Muscle of arm (tissue), 14 donors: ENCODE measurements at places on chromosomes 12 and 14.

- DNase-seq, result no peak
Observed at GRCh38 chr14:55571125-55571889, 8.7 kb upstream of the KTN1 start.

- DNase-seq, result no peak
Observed at GRCh38 chr12:27293463-27293862, 39.2 kb upstream of the BMAL2 start.

GRCh38 chr14:101781240-101782061 lies 19.9 kb downstream of the PPP2R5C start:
- no peak for DNase-seq

GRCh38 chr12:92010853-92011701 lies 134.6 kb downstream of the BTG1 start:
- DNase-seq, result no peak

GRCh38 chr14:59630288-59630963 lies 53.8 kb upstream of the CCDC175 start:
- DNase-seq, result no peak

DNA sequence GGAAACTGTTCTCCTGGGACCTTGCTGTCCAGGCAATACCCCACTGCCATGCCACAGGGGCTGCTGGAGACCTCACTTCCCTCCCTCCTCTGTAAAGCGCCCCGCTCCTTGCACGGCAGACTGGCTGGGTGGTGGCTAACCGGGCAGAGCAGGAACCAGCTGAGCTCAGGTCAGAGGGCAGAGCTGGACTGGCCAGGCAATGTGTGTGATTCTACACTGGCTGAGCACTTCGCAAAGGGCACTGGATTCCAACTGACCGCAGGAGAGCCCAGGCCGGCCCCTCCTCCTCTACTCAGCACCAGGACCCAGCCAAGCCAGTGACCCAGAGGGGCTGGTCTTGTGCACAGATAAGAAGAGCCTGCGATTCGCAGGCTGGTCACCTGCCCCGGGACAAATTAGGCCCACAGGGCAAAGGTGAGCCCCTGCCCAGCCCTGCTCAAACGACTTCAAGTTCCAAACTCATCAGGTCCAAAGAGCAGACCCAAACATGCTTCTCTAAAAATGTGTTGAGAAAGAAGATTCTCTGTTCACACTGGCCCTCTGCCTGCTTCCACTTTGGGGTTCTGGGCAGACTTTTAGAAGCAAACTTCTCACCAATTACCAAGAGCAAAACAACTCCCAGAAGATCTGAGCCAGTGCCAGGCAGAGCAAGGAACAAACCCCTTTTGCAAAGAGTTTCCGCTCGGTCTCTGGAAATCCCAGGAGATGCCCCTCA lies 54.9 kb upstream of the DIO3 start:
- no peak for DNase-seq

DNA sequence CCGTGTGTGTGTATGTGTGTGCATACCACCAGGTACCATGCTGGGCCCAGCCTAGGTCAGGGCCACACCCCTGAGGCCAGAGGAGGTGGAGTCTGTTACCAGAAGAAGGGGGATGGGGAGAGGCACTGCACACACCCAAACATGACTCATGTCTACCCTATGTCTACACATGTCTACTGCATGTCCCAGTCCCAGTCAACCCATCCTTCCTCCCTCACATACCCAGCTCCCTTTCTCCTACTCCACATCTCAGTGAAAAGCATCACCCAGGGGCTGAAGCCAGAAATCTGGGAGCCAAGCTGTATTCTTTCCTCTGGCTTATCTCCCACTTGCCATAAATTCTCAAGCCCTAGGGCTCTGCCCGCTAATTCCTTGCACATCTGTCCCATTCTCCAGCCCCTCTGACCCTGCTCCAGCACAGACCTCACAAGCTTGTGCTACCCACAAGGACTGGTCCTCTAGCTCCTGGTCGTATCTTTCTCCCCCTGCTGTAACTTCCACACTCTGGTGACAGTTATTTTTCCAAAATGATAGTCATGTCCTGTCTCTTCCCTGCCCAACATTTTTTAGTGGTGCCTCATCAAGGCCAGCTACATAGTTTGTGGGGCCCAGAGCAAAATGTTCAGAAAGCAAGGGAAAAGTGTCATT lies 18.0 kb upstream of the APPL2 start:
- no peak for DNase-seq

DNA sequence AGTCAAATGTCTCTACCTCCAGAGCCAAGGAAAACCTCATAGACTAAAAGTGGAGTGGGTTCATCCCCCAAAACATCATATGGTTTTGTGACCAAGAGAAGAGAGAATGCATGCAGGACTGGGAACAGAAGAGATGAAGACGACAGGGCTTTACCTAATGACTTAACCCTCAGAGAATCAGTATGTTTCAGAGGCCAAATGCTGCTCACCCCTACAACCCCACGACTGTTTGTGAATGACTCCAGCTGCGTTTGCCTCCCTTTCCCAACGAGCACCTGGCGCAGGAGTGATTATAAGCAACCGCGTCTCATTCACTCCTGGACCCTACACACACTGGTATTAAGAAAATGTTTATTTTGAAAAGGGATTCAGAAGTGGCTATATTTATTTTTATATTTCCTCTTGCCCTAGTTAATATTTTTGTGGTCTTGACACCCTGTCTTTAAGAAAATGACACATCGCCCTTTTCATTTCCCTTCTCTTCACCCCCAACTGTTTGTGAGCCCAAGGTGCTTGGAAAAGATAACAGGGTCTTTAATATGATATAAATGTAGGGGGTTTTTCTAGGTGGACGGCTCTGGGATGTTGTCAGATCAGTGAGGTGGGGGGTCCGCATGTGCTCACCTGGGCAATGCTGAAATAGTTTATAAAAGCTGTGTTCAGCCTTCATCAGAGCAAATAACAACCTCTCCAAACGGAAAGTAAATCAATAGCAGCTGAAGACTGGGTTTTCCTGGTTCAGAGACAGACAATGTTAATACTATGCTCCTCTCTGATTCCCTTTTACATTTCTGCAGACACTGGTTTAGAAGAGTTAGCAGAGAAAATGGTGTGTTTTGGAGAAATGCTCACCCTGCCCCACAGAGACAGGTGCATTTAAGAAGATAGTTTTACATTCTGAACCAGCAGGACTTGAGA lies 77.7 kb downstream of the SLC15A4 start:
- DNase-seq, result no peak

DNA sequence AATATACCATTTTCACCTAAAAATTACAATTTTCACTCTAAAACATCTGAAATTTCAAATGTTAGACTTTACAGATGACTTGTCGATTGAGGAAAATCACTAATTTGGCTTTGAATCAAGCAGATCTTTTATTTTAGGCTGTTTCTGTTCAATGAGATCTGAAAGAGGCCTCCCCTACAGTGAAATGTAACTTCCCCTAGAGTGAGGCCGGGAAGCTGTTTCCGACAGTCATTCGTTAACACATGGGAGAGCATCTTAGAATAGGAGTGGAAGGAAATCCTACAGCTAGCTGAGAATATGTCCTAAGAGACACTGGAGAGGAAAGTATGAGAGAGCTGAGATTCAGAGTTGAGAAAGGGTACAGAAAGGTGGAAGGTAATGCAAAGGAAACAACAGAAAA lies 5.7 kb upstream of the C14orf93 start:
- DNase-seq, result no peak

DNA sequence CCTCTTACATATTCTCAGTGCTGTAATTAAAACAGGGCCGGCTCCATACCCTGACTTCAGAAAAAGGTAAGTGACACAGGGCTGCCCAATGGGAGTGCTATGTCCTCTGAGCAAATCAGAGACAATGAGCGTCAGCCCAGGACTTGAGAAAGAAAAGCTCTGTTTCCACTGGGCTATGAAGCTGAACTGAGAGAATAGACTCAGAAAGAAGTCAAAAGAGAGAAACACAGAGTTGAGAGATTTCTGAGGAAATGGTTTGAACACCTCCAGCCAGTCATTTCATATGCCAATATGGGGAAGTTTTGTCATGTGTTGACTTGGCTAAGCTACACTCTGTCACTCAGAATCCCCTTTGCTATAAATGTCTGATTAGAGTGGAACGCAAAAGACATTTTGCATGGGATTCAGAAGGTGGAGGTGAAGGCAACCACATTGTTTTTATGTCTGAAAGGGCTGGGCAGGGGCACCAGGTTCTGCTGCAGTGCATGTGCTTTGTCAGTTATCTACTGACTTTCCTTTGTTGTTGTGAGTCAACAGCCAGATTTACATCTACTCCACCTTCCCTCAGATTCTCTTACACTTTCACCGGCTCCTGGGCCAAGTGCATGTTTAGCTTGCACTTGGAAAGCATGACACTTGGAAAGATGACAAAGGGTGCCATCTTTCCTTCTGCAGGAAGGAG lies 313.3 kb downstream of the DUSP6 start:
- DNase-seq, result no peak

DNA sequence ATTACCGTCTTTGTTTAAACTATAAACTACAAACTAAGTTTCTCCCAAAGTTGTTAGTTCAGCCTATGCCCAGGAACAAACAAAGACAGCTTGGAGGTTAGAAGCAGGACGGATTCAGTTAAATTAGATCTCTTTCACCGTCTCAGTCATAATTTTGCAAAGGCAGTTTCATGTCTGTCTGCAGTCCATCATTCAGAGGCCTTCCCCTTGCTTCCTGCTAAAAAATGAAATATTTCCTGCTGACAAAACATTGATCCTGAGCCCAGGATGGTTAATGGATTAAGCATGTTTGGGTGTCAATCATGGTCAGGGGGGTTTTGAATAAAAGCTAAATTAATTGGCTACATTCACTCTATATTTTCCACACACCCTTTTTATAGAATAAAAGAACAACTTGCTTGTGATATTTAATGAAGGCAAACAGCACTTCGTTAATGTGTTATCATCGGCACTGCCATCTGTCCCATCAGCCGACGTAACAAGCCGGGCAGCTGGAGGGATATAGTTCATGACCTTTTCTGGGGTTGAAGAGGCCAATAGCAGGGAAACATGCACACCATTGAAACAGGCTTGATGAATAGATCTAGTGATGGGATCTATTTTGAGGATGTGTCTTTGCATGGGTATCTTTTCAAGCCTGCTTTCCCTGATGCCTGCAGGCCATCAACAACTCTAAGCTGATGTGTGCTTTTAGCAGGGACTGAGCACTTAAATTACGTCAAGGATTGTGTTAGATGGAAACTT lies 521.3 kb upstream of the TMEM132C start:
- DNase-seq, result no peak

DNA sequence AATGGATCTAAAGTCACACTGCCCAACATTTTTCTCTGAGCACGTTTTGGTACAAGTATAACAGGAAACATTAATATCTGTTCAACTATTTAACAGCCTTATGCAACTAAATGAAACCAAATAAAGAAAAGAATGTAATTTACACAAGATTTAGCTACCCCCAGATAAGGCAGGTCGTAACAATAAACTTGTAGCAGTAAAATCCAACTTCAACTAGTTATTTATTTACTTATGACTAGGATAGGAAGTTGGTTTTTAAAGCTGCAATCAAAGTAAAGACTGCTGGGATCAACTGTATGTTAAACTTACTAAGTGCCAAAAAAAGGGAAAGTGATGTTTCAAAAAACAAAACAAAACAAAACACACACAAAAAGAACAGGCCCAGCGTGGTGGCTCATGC lies 30.9 kb downstream of the FERMT2 start:
- DNase-seq, result no peak

GRCh38 chr14:58978343-58978742 lies 210.1 kb upstream of the DAAM1 start:
- DNase-seq, result no peak

DNA sequence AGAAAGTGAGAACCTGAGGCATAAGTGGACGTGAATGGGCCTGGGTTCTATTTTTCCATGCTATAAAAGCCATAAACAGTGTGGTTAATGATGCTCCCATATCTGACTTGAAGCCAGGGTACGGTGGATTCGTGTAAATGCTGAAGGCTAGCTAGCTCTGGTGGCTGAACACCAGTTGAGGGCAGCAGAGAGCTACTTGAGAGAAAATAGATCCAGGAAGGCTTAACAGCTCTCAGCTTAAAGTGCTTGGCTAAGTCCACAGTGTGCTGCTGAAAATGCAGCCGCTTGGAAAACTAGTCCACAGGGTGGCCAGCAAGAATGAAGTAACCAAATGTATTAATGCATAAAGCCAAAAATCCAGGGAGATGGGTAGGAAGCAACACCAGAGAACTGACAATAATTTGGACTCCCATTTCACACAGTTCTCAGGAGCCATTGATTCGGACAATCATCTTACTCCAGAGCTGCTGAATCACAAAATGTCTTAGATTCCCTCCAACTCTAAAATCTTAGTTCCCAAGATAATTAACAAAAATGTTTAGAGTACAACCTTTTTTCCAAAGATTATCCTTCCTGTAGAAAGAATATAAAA lies 15.0 kb upstream of the FOXG1 start:
- no peak for DNase-seq

DNA sequence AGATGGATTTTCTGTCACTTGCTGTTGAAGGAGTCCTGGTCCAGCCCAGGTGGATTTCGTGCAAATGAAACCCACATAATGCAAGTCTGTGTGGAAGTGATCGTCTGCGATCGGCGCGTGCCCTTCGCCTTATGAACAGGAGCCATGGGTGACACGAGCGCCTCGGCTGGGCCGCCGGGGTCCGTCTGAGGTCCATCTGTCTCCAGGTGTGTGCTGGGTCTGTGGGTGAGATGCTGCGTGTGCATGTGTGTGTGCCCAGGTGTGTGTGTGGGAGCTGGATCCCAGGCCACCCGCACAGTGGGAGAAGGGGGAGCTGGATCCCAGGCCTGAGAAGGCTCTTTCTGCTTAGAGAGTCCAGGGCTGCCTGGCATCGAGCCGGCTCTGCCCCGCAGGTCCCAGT lies 53.8 kb downstream of the GALNT9 start:
- DNase-seq, result no peak

GRCh38 chr14:23030936-23031335 lies 3.8 kb downstream of the PSMB5 start:
- no peak for DNase-seq

GRCh38 chr14:99274346-99275221 lies 2.6 kb upstream of the BCL11B start:
- DNase-seq, result peak; percentile 74

GRCh38 chr12:52401526-52401925 lies 4.6 kb downstream of the KRT82 start:
- no peak for DNase-seq
